Activated CD4-positive, alpha-beta T cell treated with anti-CD3 and anti-CD28 coated beads for 4 hours (primary cell): ENCODE measurements at places on chromosomes 6 and 20.
A peak's percentile ranks its signal among the peaks of the same experiment; 100 is the strongest.

DNA sequence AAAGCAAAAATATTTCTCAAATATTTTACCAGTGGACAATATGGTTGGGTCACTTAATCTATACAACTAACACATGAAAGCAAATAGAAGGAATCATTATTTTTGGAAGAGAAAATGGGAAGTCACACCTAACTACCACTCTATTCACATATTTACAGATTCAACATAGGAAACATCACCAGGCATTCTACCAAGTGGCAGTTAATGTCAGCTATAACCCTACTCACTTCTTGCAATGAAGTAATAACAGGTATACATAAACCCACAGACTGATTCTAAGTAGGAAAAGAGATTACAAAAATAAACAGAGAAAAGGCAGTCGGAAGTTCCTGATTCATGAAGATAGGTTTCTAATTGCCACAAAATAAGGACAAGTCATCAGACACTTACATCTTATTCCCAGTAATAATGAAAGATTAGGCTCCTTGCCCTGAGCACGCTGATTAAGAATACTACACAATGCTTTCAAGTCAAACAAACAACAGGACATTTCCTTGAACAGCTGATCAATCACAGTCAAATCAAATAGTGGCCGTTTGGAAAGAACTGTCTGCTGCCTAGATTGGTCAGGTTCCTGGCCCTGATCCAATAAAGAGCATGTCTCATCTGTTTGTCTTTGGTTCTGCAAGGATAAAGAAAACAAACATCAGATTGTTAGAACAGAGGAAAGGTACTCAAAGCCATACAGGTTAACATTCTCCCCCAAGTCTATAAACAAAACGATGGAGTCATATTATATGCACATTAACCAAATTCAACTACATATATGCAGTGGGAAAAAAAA lies 79.2 kb upstream of the PLN start:
- no peak for DNase-seq

GRCh38 chr20:12700701-12701100 lies 308.1 kb upstream of the SPTLC3 start:
- DNase-seq: no peak

DNA sequence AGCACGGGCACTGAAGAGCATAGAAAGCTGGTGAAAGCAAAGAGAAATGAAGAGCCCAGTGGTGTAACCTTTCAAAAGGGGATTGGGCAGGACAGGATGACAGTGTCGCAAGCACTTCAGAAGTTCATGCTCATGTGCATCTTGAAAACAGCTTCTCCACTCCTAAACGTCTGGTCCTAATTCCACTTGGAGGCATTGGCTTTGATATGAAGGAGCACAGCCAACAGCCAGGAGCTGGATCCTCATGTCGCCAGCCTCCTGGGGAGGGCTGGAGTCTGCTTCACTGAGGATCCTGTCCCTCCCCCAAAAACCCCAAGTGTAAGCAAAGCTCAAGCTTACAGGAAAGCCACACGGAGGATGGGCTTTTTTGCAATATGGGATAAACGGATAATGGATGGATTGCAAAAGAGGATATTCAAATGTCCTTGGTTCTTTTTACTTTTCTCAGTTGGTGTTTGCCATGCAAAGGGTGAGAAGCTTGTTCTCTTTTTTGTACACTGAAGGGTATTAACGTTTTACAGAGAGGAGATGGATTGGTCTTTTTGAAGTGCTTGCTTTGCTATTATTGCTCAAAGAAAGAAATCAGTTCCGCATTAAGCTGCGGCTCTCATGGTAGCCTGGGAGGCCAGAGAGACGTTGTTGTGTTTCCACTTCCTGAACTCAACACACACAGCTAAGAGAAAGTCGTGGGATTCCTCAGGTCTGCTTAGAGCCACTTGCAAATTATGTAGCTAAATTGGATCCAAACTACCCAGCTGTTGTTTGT lies 92.2 kb downstream of the SIM1 start:
- no peak for DNase-seq

- no peak for DNase-seq
Measured at GRCh38 chr6:123632641-123633040, 4.1 kb downstream of the TRDN start.

DNA sequence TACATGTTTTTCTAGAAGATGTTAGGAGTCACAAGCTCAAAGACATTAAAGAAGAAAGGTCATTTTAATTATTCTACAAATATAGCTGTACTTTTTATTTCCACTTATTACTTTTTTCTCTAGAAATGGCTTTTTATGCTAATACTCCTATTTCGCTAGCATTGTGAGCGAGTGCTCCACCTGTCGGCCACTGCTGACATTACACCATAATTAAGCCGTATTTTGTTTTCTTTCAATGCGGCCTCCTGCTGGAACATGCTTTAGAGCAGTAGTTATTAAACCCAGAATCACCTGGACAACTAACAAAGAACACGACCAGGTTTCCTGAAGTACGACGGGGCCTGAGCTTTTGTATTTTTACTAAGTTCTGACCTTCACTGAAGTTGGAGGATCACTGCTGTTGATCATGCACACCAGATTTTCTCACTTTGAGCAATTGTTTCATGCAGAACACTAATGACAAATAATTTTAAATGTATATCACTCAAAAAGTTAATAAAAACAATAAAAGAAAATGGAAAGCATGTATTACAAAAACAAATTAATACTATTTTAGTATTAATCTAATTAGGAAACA lies 74.1 kb upstream of the PAK5 start:
- peak; percentile 2 for DNase-seq

GRCh38 chr6:105045526-105045925 lies 88.6 kb downstream of the LIN28B start:
- no peak for DNase-seq

GRCh38 chr6:144319211-144319610 lies 34.1 kb downstream of the UTRN start:
- no peak for DNase-seq

GRCh38 chr6:136511397-136511796 lies 38.8 kb downstream of the MAP7 start:
- DNase-seq: no peak

DNA sequence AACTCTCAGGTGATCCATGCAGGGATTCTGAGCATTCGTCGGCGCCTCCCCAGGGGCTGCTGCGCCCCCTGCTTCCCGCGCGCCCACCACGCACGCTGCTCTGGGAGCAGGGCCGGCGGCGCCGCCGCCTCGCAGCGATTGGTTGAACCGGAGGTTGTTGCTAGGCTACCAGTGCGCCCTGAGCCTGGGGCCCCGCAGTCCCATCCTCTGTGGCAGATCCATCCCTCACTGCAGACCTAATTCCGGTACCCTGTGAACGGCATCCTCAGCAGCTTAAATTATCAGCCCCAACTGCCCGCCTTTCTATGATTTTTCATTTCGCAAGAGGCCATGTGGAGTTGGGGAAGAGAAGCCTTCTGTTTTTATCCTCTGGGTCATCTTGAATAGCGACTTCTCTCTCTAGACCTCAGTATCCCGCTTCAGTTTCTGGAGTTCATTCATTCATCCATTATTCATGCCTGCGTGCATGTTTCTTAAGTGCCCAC lies 15.4 kb downstream of the PNPLA1 start:
- DNase-seq: no peak

- DNase-seq: no peak
Measured at GRCh38 chr6:13527671-13528056, 40.3 kb upstream of the GFOD1 start.

GRCh38 chr20:63628246-63628975 lies 1.5 kb upstream of the GMEB2 start:
- peak; percentile 62 for DNase-seq

GRCh38 chr6:12275107-12275506 lies 15.1 kb upstream of the EDN1 start:
- DNase-seq: no peak

DNA sequence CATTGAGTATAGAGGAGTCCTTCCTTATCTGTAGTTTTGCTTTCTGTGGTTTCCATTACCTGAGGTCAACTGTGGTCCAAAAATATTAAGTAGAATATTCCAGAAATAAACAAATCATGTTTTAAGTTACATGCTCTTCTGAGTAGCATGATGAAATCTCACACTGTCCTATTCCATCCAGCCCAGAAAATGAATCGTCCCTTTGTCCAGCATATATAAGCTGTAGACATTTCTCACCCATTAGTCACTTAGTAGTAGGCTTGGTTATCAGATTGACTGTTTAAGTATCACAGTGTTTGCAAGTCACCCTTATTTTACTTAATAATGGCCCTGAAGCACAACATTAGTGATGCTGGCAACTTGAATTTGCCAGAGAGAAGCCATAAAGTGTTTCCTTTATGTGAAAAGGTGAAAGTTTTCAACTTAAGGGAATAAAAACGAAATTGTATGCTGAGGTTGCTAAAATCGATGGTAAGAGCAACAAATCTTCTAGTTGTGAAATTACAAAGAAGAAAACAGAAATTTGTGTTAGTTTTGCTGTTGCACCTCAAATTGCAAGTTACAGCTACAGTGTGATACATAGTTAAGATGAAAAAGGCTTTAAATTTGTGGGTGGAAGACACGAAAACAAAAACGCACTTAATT lies 198.6 kb upstream of the SIM1 start:
- DNase-seq: no peak

DNA sequence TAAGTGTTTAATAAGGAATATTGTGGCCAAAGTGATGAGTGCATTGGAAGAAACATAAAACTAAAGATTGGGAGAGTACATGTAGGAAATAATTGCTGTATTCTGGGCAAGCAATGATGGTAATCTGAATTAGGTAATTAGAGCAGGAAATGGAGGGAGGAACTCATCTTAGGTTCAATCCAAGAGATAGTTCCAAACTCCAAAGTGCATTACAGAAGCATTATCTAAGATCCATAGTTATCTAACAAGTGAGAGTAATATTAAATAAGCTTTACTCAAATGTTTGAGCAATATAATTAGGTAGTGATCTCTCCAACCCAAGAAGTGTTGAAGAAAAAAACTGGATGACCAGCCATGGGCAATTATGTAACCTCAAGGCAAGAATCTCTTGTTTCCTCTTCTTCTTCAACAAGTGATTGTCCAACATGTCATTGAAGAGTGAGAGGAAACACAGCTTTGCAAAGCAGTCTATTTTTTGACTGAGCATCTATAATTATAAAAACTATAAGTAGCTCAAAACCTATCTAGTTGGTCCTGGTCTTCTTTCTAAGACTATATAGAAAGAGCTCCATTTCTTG lies 181.2 kb upstream of the TNFAIP3 start:
- DNase-seq: no peak

DNA sequence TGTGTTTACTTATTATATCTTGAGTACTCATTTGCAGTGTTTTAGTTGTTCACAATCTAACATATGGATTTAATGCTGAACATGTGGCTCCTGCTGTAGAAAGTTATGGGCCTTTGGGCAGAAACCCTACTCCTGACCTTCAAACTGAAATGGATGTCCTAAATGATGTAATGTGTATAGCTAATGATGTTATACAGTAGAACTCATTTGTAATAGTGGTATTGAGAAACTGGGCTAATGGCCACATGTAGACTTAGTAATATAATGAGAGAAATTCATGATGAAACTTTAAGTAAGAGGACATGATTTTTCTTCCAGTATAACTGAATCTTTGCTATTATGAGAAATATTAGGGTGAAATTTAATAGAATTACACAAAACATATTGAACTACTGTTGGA lies 121.3 kb upstream of the PTPRK start:
- no peak for DNase-seq
